Parietal lobe (tissue), 2 donors: ENCODE measurements at places on chromosomes 6 and 20. TPM values are rescaled to one million over a fixed set of nuclear protein-coding genes. Genes with fewer than 3 reads are reported as not detected.

The FILIP1 gene
- 2.2 TPM for total RNA-seq

The PPIL6 gene
- total RNA-seq = 24.1 TPM

The NKX2-2 gene
- total RNA-seq = 0.31 TPM

The SLC22A23 gene
- 96.7 TPM for total RNA-seq

The TNFRSF6B gene
- total RNA-seq = 1.3 TPM

The MYB gene
- total RNA-seq = 5.6 TPM

The RIPPLY2 gene
- 11.3 TPM for total RNA-seq

The CGA gene
- total RNA-seq = not detected

The KCNK15 gene
- not detected for total RNA-seq

The NNAT gene
- total RNA-seq = 333 TPM

The MLN gene
- not detected for total RNA-seq

The PAQR8 gene
- 12.8 TPM for total RNA-seq

The SDC4 gene
- 0.94 TPM for total RNA-seq

The MRPL14 gene
- total RNA-seq = 30.7 TPM

The HTR1E gene
- 0.63 TPM for total RNA-seq

The LAMA4 gene
- total RNA-seq = 26.0 TPM

The DACT2 gene
- 1.3 TPM for total RNA-seq

The OPRM1 gene
- 0.94 TPM for total RNA-seq

The ZNF322 gene
- 35.7 TPM for total RNA-seq

The PPT2 gene
- 17.2 TPM for total RNA-seq

The C6orf58 gene
- total RNA-seq = 2.2 TPM

The DAAM2 gene
- 14.1 TPM for total RNA-seq

The GSTA2 gene
- total RNA-seq = not detected

The ULBP1 gene
- 1.9 TPM for total RNA-seq

The ASIP gene
- total RNA-seq = not detected

The FOXQ1 gene
- total RNA-seq = 1.9 TPM

The COQ3 gene
- total RNA-seq = 11.0 TPM

The TEAD3 gene
- 0.63 TPM for total RNA-seq

The NFATC2 gene
- total RNA-seq = 0.63 TPM

The ZNF391 gene
- total RNA-seq = 5.3 TPM

The BPIFB1 gene
- total RNA-seq = not detected

The GHRH gene
- not detected for total RNA-seq

The EIF6 gene
- total RNA-seq = 67.6 TPM

The MOG gene
- 0.31 TPM for total RNA-seq

The KCNQ2 gene
- 250 TPM for total RNA-seq

The CST3 gene
- 64.5 TPM for total RNA-seq

The NOTCH4 gene
- total RNA-seq = 8.8 TPM

The BEND6 gene
- total RNA-seq = 20.7 TPM

The CYP39A1 gene
- total RNA-seq = 3.1 TPM

The MYLIP gene
- 45.4 TPM for total RNA-seq

The COX7A2 gene
- total RNA-seq = 99.8 TPM

The WRNIP1 gene
- total RNA-seq = 42.6 TPM

The ELOVL4 gene
- 29.1 TPM for total RNA-seq

The LY6G6D gene
- not detected for total RNA-seq

The CST7 gene
- total RNA-seq = not detected

The ZSCAN31 gene
- 16.0 TPM for total RNA-seq

The MATN4 gene
- total RNA-seq = not detected

The ANKRD6 gene
- total RNA-seq = 66.7 TPM

The BIRC7 gene
- total RNA-seq = not detected

The LST1 gene
- not detected for total RNA-seq

The DYNLRB1 gene
- 59.5 TPM for total RNA-seq

The PHACTR3 gene
- 64.8 TPM for total RNA-seq

The ANGPT4 gene
- total RNA-seq = not detected

The CDH26 gene
- total RNA-seq = 2.2 TPM

The TMEM74B gene
- 12.5 TPM for total RNA-seq

The HLA-DPB1 gene
- total RNA-seq = 1.9 TPM

The SNAP91 gene
- total RNA-seq = 135 TPM

The CSNK2B gene
- total RNA-seq = 83.6 TPM

The RBBP8NL gene
- total RNA-seq = not detected
